ENCODE measurements at places on chromosomes 5 and 9.

DNA sequence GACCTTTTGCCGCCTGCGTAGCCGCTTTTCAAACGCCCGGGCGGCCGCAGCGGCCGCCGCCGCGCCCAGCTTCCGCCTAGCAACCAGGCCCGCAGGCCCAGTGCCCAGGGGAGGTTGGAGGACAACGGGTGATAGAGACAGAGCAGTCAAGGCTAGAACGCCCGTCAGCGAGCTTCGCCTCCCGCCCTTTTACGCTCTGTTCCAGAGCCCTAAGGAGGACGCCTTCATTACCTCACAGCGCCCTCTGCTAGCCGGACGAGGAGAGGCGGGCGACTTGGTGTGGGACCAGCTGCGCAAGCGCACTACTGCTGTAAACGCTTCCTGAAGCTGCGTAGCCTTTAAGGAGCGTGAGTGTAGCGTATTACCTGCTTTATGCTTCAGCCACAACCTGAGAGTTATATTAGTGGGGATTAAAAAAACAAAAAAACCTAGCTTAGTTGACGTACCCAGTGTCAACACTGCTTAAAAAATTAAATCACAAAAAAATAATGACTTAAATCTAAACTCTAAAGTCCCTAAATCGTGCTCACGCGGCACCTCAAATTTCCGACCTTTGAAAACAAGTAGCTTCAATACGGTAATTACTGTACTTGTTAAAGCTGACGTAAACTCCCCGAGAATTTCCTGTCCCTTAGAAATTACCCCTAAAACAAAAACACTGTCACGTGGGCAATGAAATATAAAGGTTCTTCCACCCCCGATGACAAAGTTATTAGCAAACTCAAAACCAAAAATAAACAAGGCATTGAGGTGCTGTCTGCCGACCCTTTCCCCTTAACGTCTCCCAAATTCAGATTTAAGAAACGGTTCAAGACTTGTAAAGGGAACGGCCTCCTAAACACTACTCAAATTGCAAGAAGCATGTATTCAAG, at the start of gene CEP120:
TSS of gene CEP120 (minus strand) at position 126 of the 872 bp plus-strand sequence. CDS start 405 bp downstream, outside the sequence.
- peak; percentile 99 for DNase-seq

DNA sequence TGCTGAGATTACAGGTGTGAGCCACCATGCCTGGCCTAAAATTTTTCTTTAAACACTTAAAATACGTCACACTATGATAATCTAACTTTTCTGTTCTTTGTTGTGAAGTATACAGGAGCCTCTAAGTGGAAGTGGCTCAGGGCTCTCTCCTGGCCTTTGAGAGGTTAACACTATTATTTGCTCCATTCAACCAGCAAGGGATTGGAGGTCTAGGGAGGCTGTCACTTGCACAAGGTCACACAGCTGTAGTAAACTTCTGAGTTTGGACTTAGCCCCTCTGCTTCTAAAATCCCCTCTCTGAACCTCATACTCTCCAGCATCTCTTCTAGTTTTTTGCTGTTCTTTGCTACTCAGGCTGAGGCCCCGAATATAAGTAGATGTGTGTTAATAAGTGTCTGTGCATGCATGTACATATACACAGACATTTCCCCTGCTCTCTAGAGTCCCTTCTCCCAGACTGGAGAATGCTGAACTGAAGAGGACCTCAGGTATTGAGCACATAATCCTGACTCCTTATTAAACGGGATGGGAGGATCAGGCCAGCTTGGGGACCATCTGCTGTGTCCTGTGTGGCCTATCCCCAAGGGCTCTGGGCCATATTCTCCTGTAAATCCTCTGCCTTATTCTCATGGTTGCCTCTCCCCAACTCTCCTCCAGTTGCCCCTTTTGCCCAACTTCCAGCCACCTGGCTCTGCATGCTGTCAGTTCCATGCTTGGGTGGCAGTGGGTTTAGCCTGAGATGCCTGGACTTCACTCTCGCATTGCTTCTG, 87.0 kb upstream of the SPRY4 start:
- no peak for DNase-seq

- DNase-seq = no peak
Measured at GRCh38 chr5:66633754-66634153, 37.6 kb downstream of the MAST4 start.

DNA sequence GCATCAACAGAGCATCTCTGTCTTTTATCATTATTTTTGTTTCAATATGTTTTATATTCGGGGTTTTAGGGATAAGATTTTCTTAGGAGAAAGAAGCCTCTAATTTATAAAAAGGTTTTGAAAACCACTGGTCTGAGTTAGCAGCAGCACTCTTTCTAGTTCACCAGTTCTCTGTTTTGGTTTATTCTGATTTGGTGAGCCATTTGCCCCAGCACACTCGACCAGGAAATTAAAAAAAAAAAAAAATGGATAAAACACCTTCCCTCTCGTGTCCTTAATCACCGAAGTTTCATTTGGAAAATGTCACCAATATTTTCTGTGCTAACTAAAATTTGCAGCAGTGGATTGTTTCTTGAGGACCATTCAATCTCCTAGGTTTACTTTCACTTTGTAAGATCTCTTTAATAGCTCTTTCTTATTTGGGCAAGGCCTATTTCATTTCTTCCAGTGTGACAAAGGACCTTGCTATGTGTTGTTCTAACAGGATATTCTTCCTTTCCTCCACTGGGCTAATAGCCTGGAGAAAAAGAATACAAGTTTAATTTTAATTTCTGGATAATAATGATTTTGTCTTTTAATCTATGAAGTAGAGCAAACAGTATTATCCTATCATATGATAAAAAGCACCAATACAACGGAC, 57.8 kb upstream of the ANXA1 start:
- no peak for DNase-seq

DNA sequence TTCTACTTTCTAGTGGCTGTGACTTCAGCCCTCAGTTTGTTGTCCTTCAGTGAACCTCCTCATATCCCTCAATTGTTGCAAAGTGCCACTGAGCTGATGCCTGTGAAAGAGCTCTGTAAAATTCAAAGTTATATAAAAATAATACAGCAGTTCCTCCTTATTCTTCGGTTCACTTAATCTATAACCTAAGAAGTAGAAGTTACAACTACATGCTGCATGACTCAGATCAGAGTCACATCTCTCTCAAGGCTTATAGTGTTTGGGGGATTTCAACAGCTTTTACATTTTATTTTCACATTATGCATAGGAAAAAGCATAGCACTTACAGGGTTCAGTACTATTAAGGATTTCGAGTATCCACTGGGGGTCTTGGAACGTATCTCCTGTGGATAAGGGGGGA, 25.1 kb upstream of the GCNT1 start:
- DNase-seq = no peak

GRCh38 chr5:65874241-65874640, 52.1 kb upstream of the ERBIN start:
- DNase-seq = no peak

- DNase-seq = no peak
Measured at GRCh38 chr5:96253140-96253539, 179.9 kb downstream of the PCSK1 start.

DNA sequence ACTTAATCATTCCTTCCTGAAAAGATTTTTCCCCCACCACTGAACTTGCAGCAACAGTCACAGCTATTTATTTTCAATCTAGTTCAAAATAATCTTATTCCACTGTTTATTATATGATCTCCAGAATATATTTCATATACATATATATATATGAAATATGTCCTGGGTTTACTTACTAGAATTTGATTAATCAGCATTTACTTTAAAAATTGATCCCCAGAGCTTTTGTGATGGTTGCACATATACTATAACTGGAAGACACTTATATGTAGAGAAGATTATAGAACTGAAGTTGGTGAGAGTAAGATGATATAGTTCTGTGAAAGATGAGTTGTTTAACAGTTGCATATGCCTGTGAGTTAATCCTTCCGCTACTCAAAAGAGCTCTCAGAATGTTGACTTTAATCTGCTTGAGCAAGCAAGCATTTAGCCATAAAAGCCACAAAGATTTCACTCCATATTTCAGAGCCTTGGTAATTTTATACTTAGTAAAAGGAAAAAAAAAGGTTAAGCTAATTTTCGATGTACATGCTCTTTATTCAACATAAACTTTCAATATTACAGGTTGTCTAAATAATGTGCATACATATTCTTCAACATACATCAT, 399.3 kb upstream of the CDH9 start:
- DNase-seq = no peak

GRCh38 chr5:176543428-176544182, 5.5 kb upstream of the CDHR2 start:
- DNase-seq = no peak

DNA sequence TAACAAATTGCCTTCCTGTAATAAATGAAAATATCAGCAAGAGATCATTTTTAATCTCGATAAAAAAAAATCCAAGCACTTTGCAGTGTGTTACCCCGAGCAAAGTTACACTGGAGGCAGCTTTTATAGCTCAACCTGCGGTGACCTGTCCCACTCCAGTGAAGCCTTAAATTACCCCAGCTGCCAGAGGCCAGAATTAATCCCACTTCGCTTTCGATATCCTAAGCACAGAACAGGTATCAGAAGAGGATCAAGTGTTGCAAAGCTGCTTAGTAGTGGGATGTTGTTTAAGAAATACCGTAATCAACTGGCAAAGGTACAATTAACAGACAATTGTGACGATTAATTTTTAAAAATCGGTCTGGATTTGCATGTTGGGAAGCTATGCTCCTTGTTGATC, 314.0 kb downstream of the AGTPBP1 start:
- no peak for DNase-seq

- peak; percentile 26 for DNase-seq
Measured at GRCh38 chr5:54234304-54234933, 76.0 kb downstream of the ARL15 start.

- no peak for DNase-seq
Measured at GRCh38 chr9:98199388-98200033, 7.1 kb upstream of the CORO2A start.

DNA sequence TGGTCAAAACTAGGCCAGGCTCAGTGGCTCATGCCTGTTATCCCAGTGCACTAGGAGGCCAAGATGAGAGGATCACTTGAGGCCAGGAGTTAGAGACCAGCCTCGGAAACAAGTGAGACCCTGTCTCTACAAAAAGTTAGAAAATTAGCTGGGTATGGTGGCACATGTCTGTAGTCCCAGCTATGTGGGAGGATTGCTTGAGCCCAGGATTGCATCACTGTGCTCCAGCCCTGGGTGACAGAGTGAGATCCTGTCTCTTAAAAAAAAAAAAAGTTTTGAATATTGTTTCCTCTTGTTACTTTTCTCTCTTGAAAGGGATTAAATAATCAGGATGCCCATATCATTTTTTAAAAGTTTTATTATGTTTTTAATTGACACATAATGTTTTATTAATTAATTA, 7.6 kb downstream of the ARHGEF37 start:
- DNase-seq = no peak

DNA sequence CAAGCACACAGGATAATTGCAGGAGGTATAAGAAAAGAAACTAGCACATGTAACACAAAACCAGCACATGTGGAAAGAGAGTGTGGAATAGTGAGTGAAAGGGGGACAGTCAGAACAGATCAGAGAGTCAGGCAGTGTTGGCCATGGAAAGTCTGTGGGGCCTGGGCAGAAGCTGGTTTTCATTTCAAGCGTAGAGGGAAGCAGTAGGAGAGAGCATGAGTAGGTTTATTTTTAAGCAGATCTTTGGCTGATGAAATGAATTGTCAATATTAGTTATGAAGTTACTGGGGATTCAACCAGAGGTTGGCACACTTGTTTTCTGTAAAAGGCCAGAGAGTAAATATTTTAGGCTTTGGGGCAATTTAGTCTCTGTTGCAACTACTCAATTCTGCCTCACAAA, 283.1 kb downstream of the SMARCA2 start:
- DNase-seq = no peak

DNA sequence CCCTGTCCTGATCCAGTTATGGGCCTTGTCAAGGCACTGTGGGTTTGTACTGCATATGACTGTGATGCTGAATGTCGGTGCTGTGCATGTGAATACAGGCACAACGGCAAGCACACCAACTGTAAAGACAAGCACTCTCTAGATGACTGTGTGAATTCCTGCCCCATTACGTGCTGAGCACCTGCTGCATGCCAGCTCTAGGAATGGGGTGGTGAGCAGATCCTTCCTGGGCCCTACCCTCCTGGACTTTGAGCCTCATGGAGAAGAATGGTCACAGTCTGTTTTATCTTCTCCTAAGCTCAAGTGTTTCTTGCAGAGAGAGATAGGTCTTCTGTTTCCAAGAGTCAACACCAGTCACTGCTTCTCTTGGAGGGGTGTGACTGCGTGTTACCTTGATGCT, 56.0 kb upstream of the RARS1 start:
- no peak for DNase-seq

DNA sequence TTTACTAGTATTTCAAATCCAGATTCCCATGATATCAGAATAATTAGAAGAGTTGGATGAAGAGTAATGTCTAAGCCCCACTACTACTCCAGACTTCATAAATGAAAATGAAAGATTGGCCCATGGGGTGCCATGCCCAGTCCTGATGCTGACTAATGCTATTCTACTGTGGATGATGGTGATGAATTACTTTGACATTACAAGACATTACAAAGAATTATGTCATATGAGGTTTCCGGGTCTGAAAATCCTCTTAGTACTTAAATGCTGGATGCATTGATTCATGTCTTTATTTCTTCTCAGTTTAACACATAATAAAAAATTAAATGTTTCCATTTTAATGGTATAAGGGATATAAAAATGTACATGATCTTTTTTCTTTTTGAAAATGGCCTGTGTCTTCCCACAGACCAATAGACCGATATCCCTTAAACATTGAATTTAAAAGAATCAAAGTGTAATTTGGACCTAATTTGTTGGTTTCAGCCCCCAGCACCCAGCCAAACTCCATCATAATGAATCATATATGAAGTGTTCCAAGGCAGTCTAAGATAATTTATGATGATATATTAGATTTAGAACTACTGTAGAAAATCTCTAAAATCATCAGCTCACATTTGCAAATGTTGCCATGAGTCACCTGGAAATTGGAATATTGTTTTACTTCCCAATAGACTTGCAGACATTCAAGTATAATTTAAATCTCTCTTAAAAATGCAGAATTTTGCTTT, 223.6 kb upstream of the SGCD start:
- DNase-seq = no peak

- DNase-seq = no peak
Measured at GRCh38 chr9:94168203-94169000, 84.1 kb downstream of the PTPDC1 start.

- no peak for DNase-seq
Measured at GRCh38 chr9:15640121-15640520, 87.3 kb downstream of the CCDC171 start.

- DNase-seq = no peak
Measured at GRCh38 chr5:140025736-140026135, 17.4 kb downstream of the NRG2 start.

GRCh38 chr9:81632599-81632998, 56.7 kb downstream of the TLE1 start:
- DNase-seq = no peak

DNA sequence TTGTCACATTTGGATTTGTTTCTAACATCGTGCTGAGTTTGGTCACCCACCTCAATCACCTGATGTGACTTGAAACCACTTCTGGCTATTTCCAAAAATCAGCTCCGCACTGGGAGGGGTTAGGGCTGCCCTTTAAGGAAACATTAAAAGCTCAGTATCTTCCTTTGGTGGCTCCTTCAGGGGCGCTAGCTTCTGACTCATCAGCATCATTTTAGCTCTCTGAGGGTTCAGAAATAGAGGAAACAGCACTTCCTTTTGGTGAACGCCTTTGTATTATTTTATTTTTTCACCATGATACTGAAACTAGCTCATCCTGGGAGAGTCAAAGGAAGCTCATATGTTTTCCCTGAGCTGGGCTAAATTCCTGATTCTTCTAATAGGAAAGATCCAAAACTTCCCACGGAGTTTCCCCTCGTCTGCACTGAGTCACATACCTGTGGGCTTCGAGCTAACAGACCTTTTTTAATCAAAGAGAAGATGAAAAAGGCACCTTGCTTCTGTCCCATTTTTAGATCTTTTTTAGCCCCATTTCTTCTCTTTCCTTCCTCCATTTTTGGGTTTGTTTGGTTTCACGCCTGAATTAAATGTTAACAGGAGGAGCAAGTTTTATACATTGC, 48.2 kb downstream of the ROPN1L start:
- no peak for DNase-seq
